ENCODE measurements at places on chromosomes 4 and X.

GRCh38 chrX:22652596-22652995, 347.2 kb upstream of the DDX53 start:
- DNase-seq, result no peak

DNA sequence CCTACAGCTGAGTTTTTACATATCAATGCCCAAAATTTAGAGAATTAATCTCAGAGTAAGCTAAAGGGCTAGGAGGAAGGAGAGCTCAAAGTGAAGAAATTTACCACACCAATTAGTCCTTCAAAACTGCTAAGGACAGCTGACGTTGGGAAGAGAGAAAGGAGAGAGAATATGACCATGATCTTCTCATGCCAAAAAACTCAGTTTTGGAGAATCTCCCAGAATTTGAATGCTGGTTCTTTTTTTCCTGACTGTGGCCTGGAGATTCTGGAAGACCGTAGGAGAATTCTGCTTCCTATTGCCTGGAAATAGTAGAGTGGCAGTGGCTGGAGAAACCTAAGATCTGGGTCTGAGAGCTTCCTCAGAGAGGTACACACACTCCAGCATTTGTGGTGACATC, 834.4 kb upstream of the SLIT2 start:
- no peak for DNase-seq

DNA sequence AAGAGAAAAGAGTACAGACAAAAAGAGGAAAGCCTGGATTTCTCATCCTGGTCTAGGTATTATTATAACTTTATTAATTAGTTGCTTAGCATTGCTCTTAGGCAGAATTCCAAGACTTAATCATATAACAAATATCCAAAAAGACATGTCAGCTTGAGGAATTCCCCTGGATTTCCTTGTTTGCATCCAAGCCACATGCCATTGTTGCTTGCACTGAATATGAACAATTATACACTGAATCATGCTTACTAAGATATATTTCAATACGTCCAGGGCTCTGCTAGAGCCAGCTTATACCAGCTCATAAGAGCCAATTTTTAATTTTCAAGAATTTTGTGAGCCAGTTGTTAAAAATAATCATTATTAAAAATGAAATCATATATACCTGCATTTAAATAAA, 5.5 kb upstream of the TLR10 start:
- DNase-seq, result no peak

DNA sequence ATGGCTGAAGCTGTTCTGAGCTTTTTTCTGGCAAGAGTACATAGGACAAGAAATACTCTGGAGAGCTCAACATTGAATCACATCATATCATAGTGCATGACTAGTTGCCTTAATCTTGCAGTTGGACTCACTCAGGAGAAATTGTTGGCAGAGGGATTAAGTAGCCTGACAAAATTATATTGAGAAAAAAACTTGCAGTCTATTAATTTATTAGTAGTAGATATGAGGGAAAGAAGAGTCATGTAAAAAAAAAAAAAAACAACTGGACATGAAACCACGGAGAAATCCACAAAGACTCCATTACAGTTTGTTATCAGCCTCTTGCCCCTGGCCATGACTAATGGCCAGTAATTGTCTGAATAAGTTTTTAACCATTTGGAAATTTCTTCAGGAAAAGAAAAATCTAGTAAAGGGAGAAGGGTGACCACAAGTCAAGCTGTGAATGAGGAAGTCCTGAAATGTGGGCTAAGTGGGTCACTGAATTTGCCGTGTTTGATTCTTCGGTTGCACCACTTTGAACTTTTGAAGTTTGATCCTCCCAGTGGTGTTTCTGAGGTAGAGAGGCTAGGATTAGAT, 45.6 kb downstream of the FHL1 start:
- DNase-seq, result no peak

- DNase-seq, result no peak
Observed at GRCh38 chr4:73258436-73258685, 237 bp downstream of the ANKRD17 start.

GRCh38 chrX:48489892-48490291, 13.9 kb downstream of the FTSJ1 start:
- DNase-seq, result no peak

- no peak for DNase-seq
Observed at GRCh38 chr4:84778041-84778440, 188.4 kb downstream of the WDFY3 start.

GRCh38 chrX:41108463-41109205, 23.4 kb downstream of the USP9X start:
- no peak for DNase-seq

DNA sequence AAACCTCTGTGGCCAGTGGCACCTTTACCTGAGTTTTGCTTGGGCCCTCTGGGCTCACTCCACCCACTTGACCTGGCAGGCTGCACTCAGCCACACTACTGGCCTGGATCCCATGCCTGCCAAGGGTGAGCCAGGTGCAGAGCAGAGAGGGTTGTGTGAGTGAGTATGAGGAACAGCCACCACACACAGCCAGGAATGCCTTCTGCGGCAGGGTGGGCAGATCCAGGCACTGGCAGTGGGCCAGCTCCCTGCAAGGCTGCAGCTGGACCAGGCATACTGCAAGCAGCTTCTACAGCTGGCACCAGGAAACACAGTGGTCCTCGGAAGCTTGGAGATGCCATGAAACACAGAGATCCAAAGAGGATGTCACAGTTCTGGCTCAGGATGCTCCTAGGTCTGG, 570.1 kb upstream of the ACTRT1 start:
- DNase-seq, result no peak

GRCh38 chrX:39875834-39876628, 221.7 kb downstream of the BCOR start:
- DNase-seq, result no peak

Measured in stimulated activated CD4-positive, alpha-beta T cell treated with anti-CD3 and anti-CD28 coated beads, Interleukin-12 subunit alpha, Interleukin-12 subunit beta, amount 100 ng/mL, for 24 hours (primary cell).